ENCODE measurements at places on chromosomes 11 and 22.
A peak's percentile ranks its signal among the peaks of the same experiment; 100 is the strongest.

GRCh38 chr11:61297746-61298145, 2.6 kb upstream of the VWCE start:
- peak overlapping the region; percentile 35 for H3K4me3 ChIP-seq
- peaks cover 28% of the 10 kb centered on the region for H3K4me1 ChIP-seq
- peak overlapping the region; percentile 91 for H3K27ac ChIP-seq
- peaks cover 13% of the 10 kb centered on the region for H3K27me3 ChIP-seq
- peak; percentile 96 for DNase-seq

DNA sequence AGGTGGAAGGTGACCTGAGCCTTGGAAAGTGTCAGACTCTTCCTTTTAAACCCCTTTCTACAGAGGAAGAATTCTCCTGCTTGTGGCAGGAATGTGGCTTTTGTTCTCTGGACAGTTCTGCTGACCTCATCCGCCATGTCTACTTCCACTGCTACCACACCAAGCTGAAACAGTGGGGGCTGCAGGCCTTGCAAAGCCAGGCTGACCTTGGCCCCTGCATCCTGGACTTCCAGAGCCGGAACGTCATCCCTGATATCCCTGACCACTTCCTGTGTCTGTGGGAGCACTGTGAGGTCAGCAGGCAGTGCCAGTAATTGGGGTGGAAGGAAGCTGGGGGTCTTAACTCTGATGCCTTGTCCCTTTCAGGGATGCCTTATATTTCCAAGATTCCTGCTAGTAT, 9.3 kb downstream of the HINFP start:
- peaks cover 79% of the 10 kb centered on the region for H3K36me3 ChIP-seq
- no peak overlapping the region for H3K27ac ChIP-seq
- no peaks in the 10 kb centered on the region for H3K27me3 ChIP-seq

DNA sequence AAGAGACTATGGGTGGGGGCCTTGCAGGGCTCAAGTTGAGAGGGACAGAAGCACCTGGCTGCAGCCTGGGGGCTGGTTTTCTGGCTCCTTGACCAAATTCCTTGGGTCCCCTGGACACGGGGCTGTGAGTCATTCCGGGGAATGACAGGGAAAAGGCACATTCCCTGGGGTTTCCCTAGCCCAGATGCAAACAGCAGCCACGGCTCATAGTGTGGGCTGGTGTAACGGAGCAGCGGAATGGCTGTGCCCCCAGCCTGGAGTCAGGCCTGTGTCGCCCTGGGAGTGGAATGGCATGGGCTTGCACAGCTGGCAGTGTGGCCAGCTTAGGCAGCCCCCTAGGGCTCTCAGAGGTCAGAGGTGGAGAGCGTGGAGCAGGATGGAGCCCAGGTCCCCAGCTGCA, 77.6 kb upstream of the KCNQ1OT1 start:
- no peaks in the 10 kb centered on the region for H3K36me3 ChIP-seq
- DNase-seq = peak; percentile 73
- peaks cover 18% of the 10 kb centered on the region for H3K27me3 ChIP-seq
- peak overlapping the region; percentile 97 for H3K27ac ChIP-seq
- H3K4me1 ChIP-seq = peaks cover 24% of the 10 kb centered on the region

DNA sequence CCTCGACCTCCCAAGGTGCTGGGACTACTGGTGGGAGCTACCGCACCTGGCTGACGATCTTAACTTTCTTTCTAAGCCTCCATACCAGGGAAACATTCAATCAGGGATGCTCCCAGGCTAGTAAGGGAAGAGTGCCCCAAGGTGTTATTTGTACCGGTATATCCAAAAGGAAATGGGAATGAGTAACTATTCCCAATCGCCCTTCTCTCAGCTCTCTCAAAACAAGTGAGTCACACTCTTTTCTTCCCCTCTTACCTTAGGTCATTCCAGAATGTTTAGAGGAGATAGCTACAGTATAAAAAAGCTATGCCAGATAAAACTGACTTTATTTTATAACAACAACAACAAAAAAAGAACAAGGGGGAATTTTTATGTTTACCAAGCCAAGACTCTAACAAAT, 13.7 kb downstream of the DCDC1 start:
- no peak overlapping the region for H3K4me3 ChIP-seq
- H3K27me3 ChIP-seq = no peaks in the 10 kb centered on the region
- DNase-seq = peak; percentile 46
- H3K27ac ChIP-seq = no peak overlapping the region

GRCh38 chr22:17787716-17788330, 13.6 kb upstream of the BID start:
- H3K4me1 ChIP-seq = peaks cover 13% of the 10 kb centered on the region
- no peak overlapping the region for H3K4me3 ChIP-seq

- H3K4me3 ChIP-seq = no peak overlapping the region
- no peaks in the 10 kb centered on the region for H3K4me1 ChIP-seq
- H3K36me3 ChIP-seq = no peaks in the 10 kb centered on the region
- H3K27me3 ChIP-seq = no peaks in the 10 kb centered on the region
- DNase-seq = no peak
- no peak overlapping the region for H3K27ac ChIP-seq
These were observed 83.7 kb downstream of the PHF21B start for GRCh38 chr22:44926124-44926475.

DNA sequence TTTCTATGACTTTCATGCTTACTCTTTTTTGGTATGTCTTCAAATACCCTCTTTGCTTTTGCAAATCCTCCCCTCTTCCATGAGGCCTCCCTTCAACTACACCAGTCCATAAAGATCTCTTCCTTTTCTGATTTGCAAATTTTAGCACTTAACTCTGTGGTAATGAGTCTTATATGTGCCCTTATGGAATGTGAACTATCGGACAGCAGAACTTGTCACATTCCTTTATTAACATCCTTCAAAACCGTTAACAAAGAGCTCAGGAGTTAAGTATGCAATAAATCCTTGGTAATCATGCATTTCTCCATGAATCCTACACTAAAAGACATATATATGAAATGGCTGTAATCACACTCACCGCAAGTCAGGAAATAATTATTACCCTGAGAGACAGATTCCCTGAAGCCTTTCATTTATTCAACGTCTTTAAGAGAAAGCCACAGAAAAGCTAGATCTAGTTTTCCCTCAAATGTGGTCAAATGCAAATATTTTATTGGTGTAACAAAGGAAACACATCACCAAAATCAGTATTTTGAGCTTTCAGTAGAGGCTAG, 7.4 kb downstream of the CLNS1A start:
- H3K4me1 ChIP-seq = peaks cover 10% of the 10 kb centered on the region
- H3K27ac ChIP-seq = no peak overlapping the region
- H3K4me3 ChIP-seq = no peak overlapping the region
- peaks cover 57% of the 10 kb centered on the region for H3K36me3 ChIP-seq
- no peak for DNase-seq
- H3K27me3 ChIP-seq = no peaks in the 10 kb centered on the region

DNA sequence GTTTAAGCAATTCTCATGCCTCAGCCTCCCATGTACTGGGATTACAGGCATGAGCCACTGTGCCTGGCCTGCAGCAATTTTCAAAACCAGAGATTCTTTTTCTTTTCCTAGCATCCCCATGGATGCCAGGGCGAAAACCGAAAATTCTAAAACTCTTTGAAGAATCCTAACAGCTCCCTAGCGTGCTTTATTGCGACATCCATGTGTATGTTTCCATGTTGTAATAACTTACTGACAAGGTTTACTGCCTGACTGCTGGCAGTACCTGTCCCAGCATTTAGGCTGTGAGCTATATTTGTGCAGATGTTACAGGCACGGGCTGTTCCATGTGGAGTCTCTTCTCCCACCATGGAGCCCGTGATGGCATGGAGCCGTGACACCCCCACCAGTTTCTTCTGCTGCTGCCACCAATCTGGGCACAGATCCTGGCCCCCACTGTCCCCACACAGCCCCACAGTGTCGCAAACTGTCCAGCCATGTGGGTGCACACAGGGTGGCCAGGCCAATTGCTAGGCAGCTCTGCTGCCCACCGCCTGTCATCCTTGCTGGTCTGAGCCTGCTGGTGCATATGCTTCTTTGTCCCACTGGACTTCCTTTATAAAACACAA, 7.1 kb upstream of the TAB1 start:
- no peaks in the 10 kb centered on the region for H3K27me3 ChIP-seq
- no peaks in the 10 kb centered on the region for H3K36me3 ChIP-seq
- no peak overlapping the region for H3K27ac ChIP-seq
- H3K4me3 ChIP-seq = no peak overlapping the region
- peak; percentile 49 for DNase-seq

- no peak for DNase-seq
- no peaks in the 10 kb centered on the region for H3K36me3 ChIP-seq
- H3K4me3 ChIP-seq = no peak overlapping the region
- H3K27ac ChIP-seq = no peak overlapping the region
- no peaks in the 10 kb centered on the region for H3K27me3 ChIP-seq
- no peaks in the 10 kb centered on the region for H3K4me1 ChIP-seq
These were observed 850.1 kb downstream of the NTM start for GRCh38 chr11:132220474-132220873.
